ENCODE measurements at places on chromosomes 16 and 17.

DNA sequence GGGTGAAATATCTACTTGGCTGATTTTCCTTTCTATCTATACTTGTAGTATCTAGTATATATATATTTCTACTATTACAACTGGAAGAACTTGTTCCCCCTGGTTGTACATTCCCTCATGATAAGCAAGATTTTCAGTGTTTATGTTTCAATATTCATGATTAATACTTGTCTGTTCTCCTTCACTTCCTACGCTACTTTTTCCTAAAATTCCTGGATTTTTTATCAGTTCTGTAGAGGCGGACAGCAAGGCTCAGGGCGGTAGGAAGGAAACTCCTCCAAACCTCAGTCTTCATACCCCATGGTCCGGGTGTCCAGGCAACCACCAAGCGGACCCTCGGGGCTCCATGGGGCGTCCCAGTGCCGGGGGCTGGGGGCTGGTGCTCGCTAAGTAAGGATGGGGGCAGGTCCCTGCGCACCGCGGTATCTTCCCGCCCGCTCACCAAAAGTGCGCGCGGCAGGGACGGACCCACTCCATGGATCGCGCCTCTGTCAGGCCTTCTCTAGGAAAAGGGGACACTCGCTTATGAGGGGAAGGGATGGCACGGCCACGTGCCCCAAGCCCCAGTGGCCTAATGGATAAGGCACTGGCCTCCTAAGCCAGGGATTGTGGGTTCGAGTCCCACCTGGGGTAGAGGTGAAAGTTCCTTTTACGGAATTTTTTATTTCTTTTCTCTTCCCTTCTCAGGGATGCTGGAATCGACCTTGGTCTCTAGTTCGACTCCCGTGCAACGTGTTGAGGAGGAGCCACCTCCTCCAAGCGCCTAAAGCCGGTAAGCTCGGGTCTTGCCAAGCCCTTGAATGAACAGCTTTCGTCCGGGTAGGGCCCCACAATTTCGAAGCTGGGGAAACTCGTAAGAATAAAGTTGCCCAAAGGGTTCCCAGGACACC, 13.2 kb downstream of the ATP5PD start:
- peak; percentile 64 for DNase-seq

- no peak for DNase-seq
These were observed 22.9 kb downstream of the CDK12 start for GRCh38 chr17:39484178-39484577.

DNA sequence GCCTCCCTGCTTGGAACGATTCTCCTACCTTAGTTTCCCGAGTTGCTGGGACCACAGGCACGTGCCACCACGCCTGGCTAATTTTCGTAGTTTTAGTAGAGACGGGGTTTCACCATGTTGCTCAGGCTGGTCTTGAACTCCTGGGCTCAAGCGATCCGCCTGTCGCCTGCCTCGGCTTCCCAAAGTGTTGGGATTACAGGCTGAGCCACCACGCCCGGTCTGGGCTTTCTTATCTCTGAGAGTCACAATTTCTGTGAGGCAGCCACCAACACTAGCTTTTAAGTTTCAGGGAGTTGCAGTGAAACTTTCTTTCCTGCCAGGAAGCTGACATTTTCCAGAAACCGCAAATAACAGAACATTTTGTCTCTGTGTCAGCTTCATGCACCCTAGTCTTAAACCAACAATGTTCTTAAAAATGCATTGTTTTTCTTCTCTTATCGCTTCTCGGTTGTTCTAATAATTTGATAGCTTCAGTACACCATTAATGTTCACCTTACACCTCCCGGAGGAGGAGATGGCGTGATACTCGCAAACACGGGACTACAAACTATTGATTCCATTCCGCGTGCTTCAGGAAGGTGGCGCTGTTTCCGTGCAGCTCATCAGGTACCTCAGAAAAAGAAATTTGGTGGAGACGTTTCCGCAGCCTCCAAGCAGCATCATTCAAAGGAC, 7.4 kb upstream of the DHRS7B start:
- peak; percentile 55 for DNase-seq

DNA sequence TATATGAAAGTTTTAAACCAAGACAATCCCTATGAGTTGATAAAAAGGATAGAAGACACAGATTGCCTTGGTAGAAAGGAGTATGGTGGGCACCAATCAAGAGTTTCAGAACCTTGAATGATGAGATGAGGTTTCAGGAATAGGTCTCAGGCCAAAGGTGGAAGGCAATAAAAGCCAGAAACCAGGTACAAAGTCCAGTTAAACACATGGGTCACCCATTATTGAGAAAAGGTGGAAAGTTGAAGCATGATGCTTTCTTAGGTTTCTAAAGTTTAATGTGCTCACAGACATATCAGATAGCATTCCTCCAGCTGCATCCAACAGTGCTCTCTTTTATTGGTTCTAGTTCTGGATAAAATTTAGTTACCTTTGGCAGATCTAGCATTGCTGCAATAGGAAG, 950.8 kb upstream of the SOX9 start:
- DNase-seq: no peak

DNA sequence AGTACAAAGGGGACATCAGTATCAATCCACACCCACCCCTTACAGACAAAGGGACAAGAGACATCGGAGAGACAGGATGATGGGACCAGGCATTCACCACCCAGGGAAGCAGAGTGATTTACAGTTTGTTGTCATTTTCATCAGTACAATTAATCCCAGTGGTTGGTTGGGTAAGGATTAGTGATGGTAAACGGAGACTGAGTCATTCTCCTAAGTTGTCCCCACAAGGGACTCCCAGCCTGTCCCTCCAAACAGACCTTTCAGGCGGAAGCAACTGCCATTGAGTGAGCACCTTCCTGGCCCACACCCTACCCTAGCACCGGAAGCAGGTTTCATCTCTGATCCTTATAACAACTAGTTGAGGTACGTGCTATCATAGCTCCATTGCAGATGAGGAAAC, 11.2 kb downstream of the PPL start:
- no peak for DNase-seq

GRCh38 chr16:83954577-83955016, 1.6 kb downstream of the OSGIN1 start:
- no peak for DNase-seq

GRCh38 chr17:78879635-78880186, 23.3 kb downstream of the CEP295NL start:
- DNase-seq: no peak

- no peak for DNase-seq
These were observed 90.1 kb upstream of the GSE1 start for GRCh38 chr16:85522842-85523601.

GRCh38 chr16:70683146-70683944, 2.5 kb downstream of the MTSS2 start:
- no peak for DNase-seq

- no peak for DNase-seq
These were observed 402.8 kb upstream of the RBFOX1 start for GRCh38 chr16:6929868-6930267.

DNA sequence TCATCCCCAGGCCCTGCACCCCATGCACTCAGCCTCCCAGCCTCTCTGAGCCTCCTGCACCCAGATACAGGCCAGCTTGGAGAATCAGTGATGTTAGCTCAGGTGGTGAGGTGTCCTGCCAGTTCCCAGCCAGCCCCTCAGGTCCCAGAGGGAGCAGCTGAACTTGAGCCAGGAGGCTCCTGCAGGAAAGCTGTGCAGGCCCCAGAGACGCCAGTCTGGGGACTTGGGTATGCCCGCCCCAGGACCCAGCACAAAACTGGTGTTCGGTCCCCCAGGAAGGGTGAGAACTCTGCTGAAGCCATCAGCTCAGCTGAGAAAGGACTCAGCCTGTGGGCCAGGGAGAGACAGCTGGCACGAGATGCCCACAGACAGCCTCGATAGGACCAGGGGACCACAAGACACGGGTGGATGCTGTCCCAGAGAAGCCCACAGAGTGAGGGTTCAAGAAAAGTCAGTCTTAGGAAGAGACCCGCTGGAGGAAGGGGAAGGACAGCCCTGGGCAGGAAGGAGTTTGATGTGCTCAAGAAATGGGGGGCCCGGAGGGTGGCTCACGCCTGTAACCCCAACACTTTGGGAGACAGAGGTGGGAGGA, 11.0 kb downstream of the ENDOV start:
- DNase-seq: no peak

- no peak for DNase-seq
These were observed 13.5 kb downstream of the GNAO1 start for GRCh38 chr16:56204816-56205215.

GRCh38 chr16:85146922-85147651, 34.8 kb upstream of the CIBAR2 start:
- no peak for DNase-seq

GRCh38 chr16:20866145-20866772, 33.9 kb downstream of the DCUN1D3 start:
- no peak for DNase-seq

- no peak for DNase-seq
These were observed 98.1 kb downstream of the WNT3 start for GRCh38 chr17:46720408-46720807.

GRCh38 chr16:17307504-17307903, 163.3 kb downstream of the XYLT1 start:
- no peak for DNase-seq

GRCh38 chr17:4802228-4802627, at the start of gene C17orf114:
Gene C17orf114 (minus strand): TSS chr17:4802328.
- DNase-seq: no peak

- no peak for DNase-seq
These were observed 21.1 kb downstream of the GAS7 start for GRCh38 chr17:10177131-10177912.

- DNase-seq: no peak
These were observed 9.7 kb downstream of the CNP start for GRCh38 chr17:41976142-41976768.

- DNase-seq: no peak
These were observed 29.9 kb upstream of the TNRC6C start for GRCh38 chr17:77928519-77929179.

GRCh38 chr17:41301204-41301790, 1.4 kb downstream of the KRTAP29-1 start:
- DNase-seq: no peak

DNA sequence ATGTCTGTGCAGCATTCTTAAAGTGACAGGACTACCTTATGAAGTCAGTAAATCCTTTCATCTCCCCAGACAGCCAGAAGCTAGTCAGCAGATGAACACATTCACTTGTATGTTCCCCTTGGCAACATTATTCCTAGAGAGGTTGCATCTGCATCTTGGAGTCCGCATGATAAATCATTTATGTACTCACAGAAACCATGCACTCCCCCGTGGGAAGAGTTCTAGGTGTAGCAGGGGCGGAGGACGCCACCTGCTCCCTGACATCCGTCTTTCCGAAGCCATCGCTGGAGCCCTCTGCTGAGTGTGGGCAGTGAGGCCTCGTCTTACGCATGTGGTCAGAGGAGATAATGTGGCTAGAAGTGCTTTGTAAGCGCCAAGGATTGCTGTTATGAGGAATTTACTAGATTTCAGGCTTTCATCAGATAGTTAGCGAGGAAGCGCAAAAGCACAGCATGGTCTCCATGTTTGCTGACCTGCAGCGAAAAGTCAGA, 144.5 kb downstream of the RPTOR start:
- DNase-seq: no peak

GRCh38 chr16:10013774-10014173, 168.5 kb downstream of the GRIN2A start:
- no peak for DNase-seq

GRCh38 chr16:75281826-75282225, 30.4 kb upstream of the BCAR1 start:
- no peak for DNase-seq

DNA sequence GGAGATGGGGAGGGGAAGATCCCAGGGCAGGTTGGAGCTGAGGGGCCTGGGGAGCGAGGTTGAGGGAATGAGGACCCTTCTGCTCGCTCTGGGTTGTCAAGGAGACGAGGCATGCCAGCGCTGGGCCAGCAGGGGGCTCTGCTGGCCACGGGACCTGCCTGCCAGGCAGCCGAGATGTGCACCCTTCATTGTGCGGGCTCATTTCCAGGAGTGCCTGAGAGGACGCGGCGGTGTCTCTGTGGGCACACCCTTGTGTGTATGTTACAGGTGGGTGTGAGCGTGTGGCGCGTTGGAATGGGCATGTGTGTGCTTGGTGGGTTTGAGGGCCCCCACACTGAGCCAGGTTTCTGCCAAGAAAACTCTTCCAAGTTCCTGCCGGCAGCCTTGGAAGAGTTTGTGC, 15.9 kb downstream of the ARHGAP23 start:
- DNase-seq: peak; percentile 32

DNA sequence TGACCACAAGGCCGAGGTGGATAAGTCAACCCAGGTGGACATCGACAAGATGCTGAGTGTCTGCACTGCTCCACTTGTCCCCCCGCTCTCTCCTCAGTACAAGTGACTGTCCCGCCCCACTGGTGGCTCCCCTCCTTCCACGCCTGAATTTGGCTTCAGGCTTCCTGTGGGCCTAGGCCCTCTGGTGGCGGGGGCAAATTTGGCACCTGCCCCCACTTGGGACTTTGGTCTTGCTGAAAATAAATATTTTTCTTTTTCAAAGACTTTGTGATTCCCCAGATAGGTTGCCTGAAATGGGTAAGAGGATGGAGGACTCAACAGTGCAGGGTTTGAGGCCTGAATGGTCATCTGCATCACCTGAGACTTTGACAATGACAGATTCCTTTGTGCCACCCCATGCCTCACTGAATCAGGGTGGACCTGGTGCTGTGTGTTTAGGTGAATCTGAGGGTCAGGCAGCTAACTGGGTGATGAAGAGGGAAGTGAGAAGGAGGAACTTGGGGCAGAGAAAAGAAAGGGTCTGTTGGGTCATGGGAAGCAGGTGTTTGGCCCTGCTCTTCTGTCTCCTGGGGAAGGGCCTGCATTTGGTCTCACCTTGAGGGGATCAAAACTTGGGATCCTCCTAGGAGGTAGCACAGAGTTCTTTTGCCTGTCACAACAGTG, 2.0 kb downstream of the C16orf86 start:
- no peak for DNase-seq

DNA sequence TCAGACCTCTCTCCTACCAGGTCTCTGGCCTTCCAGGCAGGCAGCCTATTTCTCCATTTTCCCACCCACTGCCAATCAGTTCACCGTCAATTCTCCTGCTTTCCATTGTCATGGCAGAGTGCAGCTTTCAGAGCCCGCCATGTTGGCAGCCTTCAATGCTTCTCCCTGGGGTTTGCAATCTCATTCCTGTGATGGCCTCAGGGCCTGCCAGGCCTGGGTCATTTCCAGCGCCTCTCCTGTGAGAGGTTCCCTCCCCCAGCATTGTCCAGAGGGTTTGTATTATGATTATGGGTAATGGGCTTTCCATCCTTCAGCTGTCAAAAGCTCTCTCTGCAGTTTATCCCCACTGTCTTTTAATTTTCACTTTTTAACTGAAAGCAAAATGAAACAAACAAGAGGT, 716.6 kb upstream of the CDH8 start:
- DNase-seq: no peak

- no peak for DNase-seq
These were observed 45.6 kb downstream of the SMPD3 start for GRCh38 chr16:68402748-68403040.

DNA sequence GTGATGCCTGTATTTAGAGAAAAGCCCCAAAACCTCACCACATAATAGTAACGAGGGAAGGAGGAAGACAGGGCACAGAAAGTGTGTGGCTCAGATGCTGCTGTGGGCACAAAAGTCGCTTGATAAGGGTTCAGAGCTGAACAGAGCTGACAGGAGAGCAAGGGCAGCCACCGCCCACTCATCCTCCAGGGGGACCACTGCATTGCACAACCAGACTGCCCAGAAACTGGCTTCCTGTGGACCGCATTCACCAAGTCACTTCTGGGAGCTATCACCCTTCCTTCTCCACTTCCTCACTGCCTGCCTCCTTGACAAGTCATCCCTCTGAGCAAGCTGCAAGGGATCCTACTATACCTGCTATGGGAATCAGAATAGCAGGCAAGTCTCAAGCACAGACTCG, 512.4 kb upstream of the CDH11 start:
- no peak for DNase-seq

All from stimulated activated CD4-positive, alpha-beta T cell treated with anti-CD3 and anti-CD28 coated beads, TNF-alpha, amount 100 ng/mL, for 1 hour (primary cell).